ENCODE measurements at places on chromosomes 5 and 9. TPM values are rescaled to one million over a fixed set of nuclear protein-coding genes. Genes with fewer than 3 reads are reported as not detected.

- peak; percentile 47 for DNase-seq
These were observed 186.6 kb upstream of the ZNF608 start for GRCh38 chr5:124932791-124933600.

- DNase-seq, result no peak
These were observed 71.0 kb upstream of the MOCS2 start for GRCh38 chr5:53180538-53180937.

DNA sequence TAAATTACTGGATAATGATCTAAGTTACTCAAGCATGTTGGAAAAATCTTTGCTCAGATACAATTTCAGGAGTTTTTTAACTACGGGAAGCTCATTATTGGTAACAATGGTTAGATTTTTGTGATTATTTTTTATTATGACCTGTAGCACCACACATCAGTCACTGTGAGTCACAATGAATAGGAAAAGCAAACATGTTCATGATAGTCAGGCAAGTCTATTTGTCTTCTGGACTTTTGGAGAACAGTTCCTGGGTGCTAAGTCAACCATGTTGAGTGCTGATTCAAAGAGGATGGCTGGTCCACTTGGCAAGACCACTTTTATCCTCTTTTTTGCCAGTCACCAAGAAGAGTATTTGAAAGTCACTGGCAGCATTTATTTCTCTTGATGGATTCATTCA is 403.2 kb downstream of the KIF4B start:
- DNase-seq, result no peak

- no peak for DNase-seq
These were observed 6.1 kb downstream of the ANKS6 start for GRCh38 chr9:98790134-98790841.

Gene ARSB
- 16.0 TPM for total RNA-seq

GRCh38 chr9:18235181-18235908 is 238.6 kb upstream of the ADAMTSL1 start:
- no peak for DNase-seq

GRCh38 chr5:170818232-170818631 is 34.7 kb downstream of the GABRP start:
- peak; percentile 71 for DNase-seq

Gene ASS1
- total RNA-seq, result 31.1 TPM

- DNase-seq, result no peak
These were observed 29.9 kb upstream of the ZSWIM6 start for GRCh38 chr5:61302200-61302563.

Gene SLC6A19
- not detected for total RNA-seq

DNA sequence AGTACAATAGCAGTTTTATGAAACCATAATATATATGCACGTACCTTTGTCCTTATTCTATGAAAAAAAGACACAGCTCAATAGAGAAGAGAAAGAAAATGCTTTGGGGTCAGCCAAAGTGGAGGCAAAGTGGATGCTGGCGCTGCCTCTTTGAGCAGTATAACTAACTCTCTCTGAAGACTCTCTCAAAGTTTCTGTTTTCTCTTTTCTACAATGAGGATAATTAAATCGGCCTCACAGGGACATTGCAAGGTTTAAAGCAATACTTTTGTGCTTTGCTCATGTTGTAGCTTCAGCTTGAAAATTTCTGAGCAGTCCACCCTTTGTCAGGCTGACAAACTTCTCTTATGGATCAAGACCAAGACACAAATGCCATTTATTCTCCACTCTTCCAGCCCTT is 455.1 kb upstream of the MPDZ start:
- DNase-seq, result no peak

Gene PTPDC1
- 6.1 TPM for total RNA-seq

DNA sequence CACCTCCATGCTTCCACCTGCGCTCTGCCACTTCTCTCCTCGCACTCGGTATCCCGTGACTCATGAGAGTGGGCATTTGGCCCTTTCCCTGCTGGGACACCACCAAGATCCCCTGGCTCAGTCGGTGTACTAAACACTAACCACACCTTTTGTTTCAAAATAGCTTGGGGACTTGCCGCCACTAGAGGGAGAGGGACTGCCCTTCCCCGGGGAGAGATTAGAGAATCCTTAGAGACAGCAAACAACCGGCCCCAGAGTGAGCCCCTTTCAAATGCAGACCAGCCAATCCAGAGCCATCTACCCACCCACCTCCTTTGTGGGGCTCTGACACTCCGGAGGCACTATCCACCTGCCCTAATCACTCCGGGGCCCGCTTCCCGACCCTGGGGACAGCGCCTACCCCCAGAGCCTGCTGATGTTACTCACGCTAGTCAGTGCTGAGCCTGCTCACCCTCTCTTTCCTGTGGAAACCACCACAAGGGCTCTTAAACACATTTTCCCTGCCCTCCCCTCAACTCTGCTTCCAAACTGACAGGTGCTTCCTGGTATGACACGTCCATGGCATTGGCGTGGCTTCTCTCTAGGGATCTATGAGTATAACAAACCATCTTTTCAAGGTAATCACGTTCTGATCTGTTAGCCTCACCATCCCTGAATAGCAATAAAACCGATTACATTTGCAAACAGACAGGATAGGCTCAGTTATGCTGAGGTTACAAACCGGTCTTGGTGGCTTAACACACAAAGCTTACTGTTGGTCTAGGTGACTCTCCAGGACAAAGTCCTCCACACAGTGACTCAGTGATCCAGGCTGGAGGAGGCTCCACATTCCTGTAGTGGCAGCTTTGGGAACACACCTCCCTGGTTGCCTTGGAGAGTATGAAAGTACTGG is 180.1 kb upstream of the MVB12B start:
- no peak for DNase-seq

Gene CFAP90
- not detected for total RNA-seq

Gene ANKRD34B
- not detected for total RNA-seq

Gene MYMK
- not detected for total RNA-seq

Gene OR5C1
- not detected for total RNA-seq

DNA sequence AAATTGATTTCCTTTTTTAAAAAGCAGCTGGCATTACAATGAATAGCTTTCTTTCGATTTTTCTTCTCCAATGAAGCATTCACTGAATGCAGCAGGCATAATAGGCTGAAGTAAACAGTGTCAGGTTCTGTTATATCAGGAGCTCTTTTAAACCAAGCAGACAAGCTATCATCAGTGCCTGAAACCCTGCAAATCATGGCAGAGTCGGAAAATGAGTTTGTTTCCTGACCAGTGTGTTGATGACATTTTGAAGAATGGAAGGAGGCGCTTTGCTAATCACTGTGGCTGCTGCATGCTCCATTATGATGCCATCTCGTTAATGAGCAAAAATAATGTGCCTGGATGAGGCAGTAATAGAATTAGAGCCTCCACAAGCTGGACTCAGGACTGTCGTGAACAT is 284.5 kb downstream of the ZNF608 start:
- DNase-seq, result no peak

DNA sequence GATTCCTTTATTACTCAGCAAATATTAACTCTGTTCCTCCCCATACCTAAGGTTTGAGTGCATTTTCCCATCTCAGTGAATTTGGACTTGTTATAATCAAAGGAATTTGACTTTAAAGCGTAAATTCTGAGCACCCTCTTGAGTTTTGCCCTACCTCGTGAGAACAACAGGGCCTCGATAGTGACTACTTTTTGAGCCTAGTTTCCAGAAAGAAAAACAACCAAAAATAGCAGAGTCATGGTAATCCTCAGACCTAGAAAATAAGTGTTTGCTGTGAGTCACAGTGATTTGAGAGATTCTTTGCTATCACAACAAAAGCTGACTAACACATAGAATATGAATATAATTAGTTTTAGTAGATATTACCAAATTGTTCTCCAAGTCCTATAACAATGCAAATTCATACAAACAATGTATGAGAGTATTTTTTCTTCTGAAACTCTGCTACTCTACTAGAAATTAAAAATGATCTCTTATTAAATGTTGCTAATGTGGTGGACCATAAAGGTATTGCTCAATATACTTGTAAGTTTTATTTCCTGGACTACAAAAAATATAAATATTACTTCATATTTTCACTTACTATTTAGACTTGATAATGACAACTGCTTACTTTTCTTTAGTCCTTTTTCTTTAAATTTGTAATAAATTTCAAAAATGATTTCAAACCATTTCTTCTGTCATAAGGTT is 759.7 kb downstream of the BRINP1 start:
- DNase-seq, result no peak

Measured in IMR-90 (cell line).